Activated CD4-positive, alpha-beta T cell treated with anti-CD3 and anti-CD28 coated beads, Interleukin-2, amount 10 ng/mL, durations not matched to agents 24 days and 14 days (primary cell): ENCODE measurements at places on chromosomes 16 and 17. TPM values are rescaled to one million over a fixed set of nuclear protein-coding genes. Genes with fewer than 3 reads are reported as not detected.

The RAB11FIP4 gene
- 24.3 and 26.4 TPM in 2 replicates for total RNA-seq

The SLC5A2 gene
- not detected in 2 replicates for total RNA-seq

The TLCD2 gene
- total RNA-seq = 0.07 and 0.14 TPM in 2 replicates

The TEX14 gene
- 0.07 TPM in 2 replicates for total RNA-seq

The SNRNP25 gene
- total RNA-seq = 97.7 and 99.9 TPM in 2 replicates

GRCh38 chr16:12157517-12158093 lies 181.1 kb downstream of the SNX29 start:
- H3K4me1 ChIP-seq = peaks cover 2% of the 10 kb centered on the region
- DNase-seq = no peak
- H3K27me3 ChIP-seq = no peaks in the 10 kb centered on the region
- no peak overlapping the region for H3K4me3 ChIP-seq

- H3K27ac ChIP-seq = no peak overlapping the region
- no peaks in the 10 kb centered on the region for H3K4me1 ChIP-seq
- no peak for DNase-seq
- no peaks in the 10 kb centered on the region for H3K36me3 ChIP-seq
These were observed 126.3 kb upstream of the HSBP1 start for GRCh38 chr16:83681381-83681956.

- H3K27me3 ChIP-seq = peaks cover 20% of the 10 kb centered on the region
- no peaks in the 10 kb centered on the region for H3K4me1 ChIP-seq
- H3K27ac ChIP-seq = no peak overlapping the region
- no peak for DNase-seq
- H3K36me3 ChIP-seq = no peaks in the 10 kb centered on the region
These were observed 69.3 kb upstream of the MED13 start for GRCh38 chr17:62134397-62134796.

DNA sequence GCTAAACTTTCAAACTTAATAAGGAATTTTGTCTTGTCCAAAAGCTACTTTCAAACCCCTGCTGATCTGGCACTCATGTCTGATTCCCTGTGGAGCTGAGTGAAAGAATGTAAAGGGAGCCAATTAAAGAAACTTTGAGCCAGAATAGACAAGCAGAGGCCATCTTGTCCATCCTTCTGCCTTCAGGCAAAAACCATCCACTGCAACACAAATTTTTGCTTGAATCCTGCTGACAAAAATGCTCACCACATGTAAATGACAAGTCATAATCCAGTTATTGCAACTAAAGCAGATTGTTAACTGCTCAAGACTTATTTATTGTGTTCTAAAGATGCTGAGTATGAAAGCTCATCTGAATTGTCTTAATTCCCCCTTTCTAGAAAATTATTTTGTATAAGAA lies 124.0 kb upstream of the HLF start:
- H3K4me1 ChIP-seq = no peaks in the 10 kb centered on the region
- H3K4me3 ChIP-seq = no peak overlapping the region
- no peaks in the 10 kb centered on the region for H3K36me3 ChIP-seq
- H3K27ac ChIP-seq = no peak overlapping the region

- peaks cover 12% of the 10 kb centered on the region for H3K27me3 ChIP-seq
- no peak overlapping the region for H3K27ac ChIP-seq
- no peak for DNase-seq
- no peaks in the 10 kb centered on the region for H3K4me1 ChIP-seq
These were observed 23.8 kb upstream of the DOC2B start for GRCh38 chr17:205148-205669.
